ENCODE measurements at places on chromosomes 6 and 20.

DNA sequence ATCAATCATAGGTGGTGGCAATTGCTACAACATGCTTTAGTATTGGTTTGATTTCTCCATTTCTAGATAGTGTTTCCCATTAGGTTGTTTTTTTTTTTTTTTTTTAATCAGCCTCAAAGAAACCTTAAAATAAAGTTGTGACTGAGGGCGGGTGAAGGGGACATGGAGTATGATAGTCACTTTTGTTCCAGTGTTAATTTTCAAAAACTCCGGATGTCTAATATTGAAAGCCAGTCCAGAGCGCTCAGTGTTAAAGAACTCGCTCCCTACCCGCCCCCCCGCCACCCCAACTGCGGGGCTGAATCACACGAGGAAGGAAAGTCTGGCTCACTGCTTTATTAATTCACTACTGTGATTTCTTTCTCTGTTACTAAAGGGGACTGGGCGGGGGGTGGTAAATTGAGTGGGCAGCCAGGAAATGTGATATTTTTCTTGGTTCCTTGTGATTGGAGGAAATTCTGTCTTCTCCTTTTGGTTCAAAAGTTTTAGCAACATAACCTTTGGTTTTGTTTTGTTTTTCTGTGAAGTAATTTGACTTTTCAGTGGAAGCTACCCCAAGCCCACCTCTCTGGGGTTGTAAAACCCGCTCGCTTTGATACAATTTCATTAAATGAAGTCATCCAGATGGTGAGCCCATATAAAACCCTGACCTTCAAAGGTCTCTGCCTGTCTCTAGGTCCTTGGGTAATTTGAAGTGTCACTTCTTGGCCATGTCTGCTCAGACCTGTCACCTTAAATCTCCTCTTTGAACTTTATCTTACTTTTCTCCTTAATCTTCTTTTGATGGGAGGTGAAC, 38.0 kb downstream of the TNFAIP3 start:
- peak; percentile 91 for DNase-seq

DNA sequence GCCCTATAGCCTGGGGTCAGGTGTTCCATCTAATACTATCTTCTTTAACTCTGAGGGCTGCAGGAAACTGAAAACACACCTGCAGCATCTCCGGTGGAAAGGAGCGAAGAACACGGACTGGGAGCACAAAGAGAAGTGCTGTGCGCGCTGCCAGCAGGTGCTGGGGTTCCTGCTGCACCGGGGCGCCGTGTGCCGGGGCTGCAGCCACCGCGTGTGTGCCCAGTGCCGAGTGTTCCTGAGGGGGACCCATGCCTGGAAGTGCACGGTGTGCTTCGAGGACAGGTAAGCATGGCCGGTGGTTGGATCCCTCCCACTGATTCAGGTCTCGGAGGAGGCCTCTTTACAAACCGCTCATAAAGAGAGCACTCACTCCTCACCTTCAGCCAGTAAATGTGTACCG, 15.5 kb downstream of the SYTL3 start:
- no peak for DNase-seq

DNA sequence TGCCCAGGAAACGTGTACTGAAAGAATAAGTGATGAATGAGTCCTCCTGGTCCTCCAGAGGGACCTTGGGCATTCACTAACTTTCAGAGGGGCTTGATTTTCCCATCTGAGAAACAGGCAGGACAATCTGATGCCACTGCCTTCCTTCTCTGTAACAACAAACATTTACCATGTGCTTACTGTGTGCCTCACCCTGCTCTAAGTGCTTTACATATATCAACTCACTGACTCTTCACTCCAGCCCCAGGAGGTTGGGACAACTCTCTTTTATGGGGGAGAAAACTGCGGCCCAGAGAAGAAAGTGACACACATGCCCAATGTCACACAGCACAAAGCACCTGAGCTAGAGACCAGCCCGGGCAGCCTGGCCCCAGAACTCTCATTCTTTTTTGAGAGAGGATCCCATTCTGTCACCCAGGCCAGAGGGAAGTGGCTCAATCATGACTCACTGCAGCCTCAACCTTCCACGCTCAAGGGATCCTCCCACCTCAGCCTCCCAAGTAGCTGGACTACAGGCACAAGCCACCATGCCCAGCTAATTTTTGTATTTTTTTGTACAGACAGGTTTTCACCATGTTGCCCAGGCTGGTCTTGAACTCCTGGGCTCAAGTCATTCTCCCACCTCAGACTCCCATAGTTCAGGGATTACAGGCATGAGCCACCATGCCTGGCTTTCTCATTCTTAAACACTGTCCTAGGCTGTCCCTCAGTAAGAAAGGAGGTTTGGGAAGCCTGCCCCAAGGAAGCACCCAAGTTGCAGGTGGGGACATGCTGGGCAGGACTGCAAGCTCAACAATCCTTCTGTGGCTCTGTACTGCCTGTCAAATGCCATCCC, 38.0 kb downstream of the NOL4L start:
- no peak for DNase-seq

- DNase-seq: no peak
Measured at GRCh38 chr6:47260021-47260420, 49.7 kb downstream of the TNFRSF21 start.

- no peak for DNase-seq
Measured at GRCh38 chr6:54284161-54284860, 23.9 kb upstream of the TINAG start.

DNA sequence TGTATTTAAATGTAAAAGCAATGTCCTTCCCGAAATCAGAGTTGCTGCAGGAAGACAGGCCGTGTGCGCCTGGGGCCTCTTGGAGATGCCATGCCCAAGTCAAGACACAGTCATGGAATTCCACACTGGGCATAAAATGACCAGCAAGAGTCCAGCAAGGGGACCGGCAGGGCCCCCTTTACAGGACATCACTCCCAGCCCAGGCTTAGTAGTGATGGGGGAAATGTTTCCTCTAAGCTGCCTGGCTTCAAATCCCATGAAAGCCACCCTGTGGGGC, 1.9 kb upstream of the PPP1R3G start:
- no peak for DNase-seq

- no peak for DNase-seq
Measured at GRCh38 chr6:85747093-85747492, 104.4 kb upstream of the SYNCRIP start.

GRCh38 chr6:109050447-109051102, 44.1 kb downstream of the SESN1 start:
- DNase-seq: no peak

DNA sequence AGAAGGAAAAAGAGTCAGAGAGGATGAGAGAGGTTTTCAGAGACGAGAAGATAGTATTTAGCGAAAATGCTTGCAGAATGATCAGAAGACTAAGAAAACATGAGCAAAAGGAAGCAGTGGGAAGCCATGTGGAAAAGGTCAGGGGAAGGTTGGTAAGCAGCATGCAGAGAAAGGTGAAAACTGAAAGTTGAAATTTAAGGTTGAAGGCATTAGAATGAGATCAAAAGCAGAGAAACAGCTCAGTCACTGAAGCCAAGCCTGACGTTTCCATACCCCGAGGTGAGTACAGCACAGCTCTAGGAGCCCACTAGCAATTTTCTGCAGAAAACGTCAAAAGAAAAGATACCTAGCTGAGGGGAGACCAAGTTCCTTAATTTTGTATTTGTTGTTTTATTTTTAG, 19.1 kb upstream of the TFB1M start:
- DNase-seq: no peak

- DNase-seq: no peak
Measured at GRCh38 chr6:116485559-116486184, 24.5 kb downstream of the CALHM6 start.

- no peak for DNase-seq
Measured at GRCh38 chr6:150470131-150470530, 101.3 kb downstream of the IYD start.

DNA sequence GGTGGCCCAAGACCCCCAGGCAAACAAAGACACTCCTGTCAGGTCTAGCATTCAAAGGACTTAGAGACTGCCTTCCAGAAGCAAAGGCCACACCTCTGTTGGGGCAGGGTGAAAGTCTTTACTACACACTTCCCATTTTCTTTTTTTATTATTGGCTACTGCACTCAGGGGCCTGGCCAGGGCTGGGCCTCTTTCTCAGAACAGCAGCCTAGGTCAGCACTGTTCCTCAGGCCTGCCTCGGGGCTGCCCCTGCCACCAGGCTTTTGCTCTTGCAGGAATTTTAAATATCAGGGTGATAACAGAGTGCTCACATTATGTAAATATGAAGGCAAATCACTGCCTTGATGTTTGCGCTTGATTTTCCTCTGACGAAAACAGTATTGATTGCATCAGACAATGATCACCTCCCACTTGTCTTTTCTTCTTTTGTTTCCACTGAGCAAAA, 18.5 kb downstream of the GSTA4 start:
- peak; percentile 28 for DNase-seq

GRCh38 chr20:50541606-50542041, 31.4 kb downstream of the PTPN1 start:
- no peak for DNase-seq

DNA sequence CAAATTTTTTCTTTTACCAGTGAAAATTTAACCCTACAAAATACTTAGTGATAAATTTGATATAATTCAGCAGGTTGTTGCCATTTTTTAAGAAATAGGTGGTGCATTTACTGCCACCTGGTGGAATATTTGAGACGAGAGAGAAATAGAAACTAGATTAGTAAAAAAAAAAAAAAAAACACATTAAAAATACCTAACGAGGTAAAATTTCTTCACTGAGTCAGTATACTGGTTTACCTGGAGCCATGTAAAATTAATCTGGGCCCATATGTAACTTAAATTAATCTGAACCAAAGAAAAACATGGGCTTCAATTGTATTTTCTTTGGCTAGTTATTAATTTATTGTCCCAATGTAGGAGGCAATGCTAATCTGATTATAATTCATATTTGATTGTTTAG, 520.8 kb downstream of the EPM2A start:
- DNase-seq: peak; percentile 50

- no peak for DNase-seq
Measured at GRCh38 chr6:56842686-56843475, 112.0 kb upstream of the BEND6 start.

DNA sequence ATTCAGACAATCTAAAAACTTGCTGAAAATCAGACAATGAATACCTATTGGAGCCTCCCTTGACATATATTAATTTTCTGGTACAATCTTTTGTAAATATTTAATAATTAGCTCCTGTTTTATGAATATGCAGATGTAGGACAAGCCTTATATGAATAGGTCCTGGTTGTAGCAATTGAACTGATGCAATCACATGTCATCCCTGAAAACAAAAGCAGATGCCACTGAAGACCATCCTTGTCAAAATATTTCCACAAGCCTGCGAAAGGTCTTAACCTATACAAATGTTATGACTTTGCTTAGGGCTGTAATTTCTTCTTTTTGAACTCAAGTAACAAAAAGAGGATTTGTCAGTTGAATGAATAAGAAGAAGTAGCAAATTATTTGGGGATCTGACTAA, 722.1 kb downstream of the EYS start:
- no peak for DNase-seq

DNA sequence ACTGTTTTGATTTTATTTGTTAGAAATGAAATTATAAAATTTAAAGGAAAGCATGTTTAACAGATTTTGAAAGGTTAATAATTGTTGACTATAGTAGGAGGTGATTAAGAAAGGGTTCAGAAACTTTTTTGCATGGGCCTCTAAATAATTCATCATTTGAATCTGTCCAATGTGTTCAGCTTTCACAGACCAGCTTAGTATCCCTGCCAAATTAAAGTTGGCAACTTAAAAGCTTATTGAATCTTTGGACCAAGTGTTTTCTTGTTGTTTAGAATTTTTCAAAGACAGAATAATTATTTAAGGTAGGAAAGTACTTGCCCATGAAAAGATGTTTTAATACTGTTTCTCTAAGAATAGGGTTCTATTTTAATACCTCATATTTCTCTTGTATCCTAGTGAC, 466.0 kb downstream of the GJA1 start:
- DNase-seq: no peak

DNA sequence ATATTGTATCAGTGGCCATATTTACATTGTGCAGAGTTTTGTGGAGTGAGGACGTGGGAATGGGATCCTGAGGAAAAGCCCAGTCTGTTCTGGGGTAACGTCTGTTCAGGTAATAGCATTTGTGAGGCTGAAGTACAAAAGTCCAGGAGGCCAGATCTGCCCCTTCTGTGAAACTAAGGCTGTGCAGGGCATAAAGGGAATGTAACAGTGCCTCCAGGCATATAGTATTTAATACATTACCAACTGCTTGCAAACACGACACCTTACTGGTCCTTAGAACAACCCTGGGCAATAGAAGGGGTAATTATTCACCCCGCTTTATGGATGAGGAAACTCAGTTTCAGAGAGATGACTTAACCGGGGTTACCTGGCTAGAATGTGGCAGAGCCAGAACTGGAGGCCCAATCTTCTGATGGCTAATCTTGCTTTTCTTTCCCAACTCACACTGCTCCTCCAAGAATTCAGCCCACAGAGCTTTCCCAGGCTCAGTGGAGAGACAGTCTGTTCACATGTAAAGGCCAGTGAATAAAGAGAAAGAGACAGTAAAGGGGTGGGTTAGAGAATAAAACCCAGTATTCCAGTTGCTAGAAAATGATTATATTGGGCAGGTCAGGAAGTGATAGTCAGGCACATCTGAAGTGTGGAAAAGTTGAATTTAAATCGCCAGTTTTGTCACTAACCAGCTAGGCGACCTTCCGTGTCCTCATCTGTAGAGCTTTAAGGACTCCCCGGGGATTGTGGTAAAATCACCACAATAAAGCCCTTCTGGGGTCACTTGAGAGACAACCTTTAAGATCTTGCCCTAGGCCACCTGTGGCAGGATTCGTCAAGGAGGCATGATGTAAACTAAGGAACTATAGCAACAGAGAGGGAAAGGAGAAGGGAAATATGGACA, 280.7 kb upstream of the CITED2 start:
- DNase-seq: no peak

DNA sequence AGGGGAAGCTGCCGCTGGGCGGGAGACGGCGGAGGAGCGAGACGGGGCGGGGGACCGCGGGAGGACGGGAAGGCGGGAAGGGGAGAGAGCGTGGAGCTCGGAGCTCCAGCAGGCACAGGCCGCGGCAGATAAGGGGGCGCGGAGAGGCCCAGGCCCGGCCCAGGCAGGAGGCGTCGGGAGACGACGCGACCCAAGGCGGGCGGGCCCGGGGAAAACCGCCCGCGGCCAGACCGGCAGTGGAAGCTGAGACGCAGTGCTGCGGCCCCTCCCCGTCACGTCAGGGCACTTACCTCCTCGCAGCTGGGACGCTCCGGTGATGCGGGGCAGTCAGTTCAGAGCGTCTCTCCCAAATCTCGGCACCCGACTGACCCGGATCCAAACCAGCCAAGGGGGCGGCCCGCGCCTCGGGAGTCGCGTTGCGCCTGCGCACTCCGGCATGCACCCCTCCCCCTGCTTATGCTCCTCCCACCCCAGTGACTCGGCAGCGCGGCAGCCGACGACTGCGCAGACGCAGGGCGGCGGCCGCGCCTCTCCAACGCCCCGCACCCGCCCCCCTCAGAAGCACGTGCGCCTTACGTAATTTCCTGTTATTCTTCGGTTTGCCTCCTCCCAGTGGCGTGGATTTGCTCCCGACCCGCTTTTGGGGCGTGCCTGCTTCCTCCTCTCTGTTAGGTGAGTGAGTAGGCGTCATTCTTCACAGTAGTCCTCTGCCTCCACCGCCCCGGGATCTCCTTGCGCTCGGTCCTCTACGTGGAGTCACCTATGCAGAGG, at the start of gene OSER1:
OSER1 (minus strand) TSS at position 366 of the 771 bp plus-strand sequence. CDS start 3,814 bp downstream, outside the sequence.
- DNase-seq: peak; percentile 98

Data from activated CD4-positive, alpha-beta T cell treated with anti-CD3 and anti-CD28 coated beads, Interleukin-2, amount 50 U/mL, for 16 hours (primary cell).